NCI-H1417 (cell line): ENCODE measurements at places on chromosomes 16 and 17.

- DNase-seq: no peak
Observed at GRCh38 chr16:70717065-70717464, 31.2 kb upstream of the MTSS2 start.

DNA sequence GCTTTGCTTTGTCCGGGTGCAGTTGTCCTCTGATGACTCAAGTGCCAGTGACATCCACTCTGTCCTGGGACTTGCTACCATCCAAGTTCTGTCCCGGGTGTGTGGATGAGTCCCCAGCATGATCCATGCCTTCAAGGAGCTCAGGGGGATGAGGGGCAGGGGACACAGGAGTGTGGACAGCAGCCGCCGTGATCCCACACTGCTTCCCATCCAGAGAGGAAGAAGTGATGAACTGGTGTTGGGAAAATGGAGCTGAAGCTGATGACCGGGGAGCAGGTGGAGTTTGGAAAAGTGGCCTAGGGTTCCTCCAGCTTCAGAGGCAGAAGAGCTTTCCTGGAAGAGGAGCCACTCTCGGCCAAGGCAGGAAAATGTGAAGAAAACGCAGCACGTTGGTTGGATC is 249.6 kb upstream of the TNRC6C start:
- no peak for DNase-seq

DNA sequence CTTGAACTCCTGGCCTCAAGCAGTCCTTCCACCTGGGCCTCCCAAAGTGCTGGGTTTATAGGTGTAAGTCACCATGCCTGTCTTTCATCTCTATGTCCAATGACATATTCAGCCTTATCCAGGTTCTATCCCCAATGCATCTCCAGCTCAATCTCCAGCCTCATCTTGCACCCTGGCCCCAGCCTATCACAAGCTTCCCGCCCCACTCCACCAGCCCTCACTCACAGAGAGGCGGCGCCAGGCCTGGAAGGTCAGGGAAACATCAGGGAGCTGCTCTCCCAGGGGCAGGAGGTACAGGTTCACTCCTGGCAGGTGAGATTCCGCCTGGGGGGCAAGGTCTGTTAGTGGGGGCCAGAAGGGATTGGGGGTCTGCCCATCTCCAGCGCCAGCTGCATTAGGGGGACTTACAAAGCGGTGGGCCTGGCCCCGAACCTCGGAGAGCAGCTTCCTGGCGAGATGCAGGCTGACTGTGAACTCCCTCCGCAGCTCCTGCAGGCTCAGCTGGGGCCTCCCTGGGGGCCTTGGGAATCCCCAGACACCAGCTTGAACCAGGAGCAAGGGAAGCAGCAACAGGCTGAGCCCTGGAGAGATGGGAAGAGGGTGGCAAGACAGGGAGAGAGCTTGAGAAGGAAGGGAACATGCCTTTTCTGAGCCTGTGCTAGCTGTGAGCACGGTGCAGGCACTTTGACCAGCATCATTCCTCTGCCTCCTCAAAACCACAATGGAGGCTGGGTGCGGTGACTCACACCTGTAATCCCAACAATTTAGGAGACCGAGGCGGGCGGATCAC is 3.0 kb downstream of the IL27 start:
- no peak for DNase-seq

DNA sequence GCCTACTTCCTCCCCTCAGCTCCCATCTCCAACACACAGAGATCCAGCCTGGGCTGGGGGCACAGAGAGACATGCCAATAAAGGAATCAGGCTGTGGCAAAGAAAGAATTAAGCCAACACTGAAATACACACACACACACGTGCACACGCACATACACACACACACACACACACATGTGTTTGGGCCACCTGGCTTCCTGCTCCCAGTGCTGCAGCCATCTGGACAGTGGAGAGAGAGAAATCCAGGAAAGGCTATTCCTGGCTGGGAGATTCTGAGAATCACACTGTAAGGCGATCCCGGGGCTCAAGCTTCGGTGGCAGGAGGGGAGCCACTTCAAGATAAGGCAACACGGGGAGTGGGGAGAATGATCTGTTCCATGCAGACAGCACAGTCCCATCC is 72.4 kb downstream of the NOG start:
- no peak for DNase-seq
